ENCODE measurements at places on chromosomes 2 and 18. TPM values are rescaled to one million over a fixed set of nuclear protein-coding genes. Genes with fewer than 3 reads are reported as not detected.

GRCh38 chr18:8368512-8369217 is 240.6 kb upstream of the RAB12 start:
- no peak for DNase-seq
- H3K36me3 ChIP-seq: no peaks in the 10 kb centered on the region
- H3K27ac ChIP-seq: no peak overlapping the region
- peaks cover 25% of the 10 kb centered on the region for H3K27me3 ChIP-seq
- H3K4me1 ChIP-seq: peaks cover 5% of the 10 kb centered on the region

- no peak for DNase-seq
- no peak overlapping the region for H3K4me3 ChIP-seq
- H3K27ac ChIP-seq: peak overlapping the region; percentile 22
- peaks cover 49% of the 10 kb centered on the region for H3K36me3 ChIP-seq
Observed at GRCh38 chr2:54652540-54652939, 70.9 kb upstream of the EML6 start.

DNA sequence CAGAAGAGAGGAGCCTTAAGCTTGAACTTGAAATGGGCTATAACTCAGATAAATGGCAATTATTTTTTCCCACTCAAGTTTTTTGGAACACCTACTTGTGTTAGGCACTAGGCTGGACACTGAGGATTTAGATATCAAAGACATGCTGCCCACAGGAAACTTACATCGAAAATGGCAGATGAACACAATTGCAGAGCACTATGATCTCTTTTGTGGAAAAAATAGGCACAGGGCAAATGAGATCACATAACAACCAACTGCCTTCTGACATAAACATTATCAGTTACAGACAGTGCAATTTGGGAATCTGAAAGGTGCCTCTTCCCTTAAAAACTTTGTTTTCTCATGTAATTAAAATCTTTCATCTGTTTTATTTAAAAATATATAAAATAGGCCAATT is 3.8 kb upstream of the IRS1 start:
- H3K4me3 ChIP-seq: no peak overlapping the region
- no peaks in the 10 kb centered on the region for H3K36me3 ChIP-seq
- peaks cover 19% of the 10 kb centered on the region for H3K4me1 ChIP-seq
- no peak for DNase-seq

DNA sequence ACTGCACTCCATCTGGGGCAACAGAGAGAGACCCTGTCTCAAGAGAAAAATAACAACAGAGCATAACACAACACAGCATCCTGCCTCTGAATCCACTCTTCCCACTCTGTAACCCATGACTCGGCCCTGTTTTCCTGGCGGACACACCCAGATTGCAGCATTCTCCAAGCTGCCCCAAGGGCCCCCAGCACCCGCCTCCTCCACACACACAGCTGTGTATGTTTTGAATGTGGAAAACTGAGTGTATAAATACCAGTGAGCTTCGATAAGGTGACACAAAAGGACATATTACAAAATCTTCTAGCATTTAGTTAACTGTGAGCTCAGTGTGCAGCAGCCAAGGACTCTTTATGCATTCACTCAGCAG is 13.0 kb downstream of the IMPA2 start:
- H3K36me3 ChIP-seq: no peaks in the 10 kb centered on the region
- peaks cover 6% of the 10 kb centered on the region for H3K4me1 ChIP-seq
- no peak overlapping the region for H3K4me3 ChIP-seq
- no peaks in the 10 kb centered on the region for H3K27me3 ChIP-seq

DNA sequence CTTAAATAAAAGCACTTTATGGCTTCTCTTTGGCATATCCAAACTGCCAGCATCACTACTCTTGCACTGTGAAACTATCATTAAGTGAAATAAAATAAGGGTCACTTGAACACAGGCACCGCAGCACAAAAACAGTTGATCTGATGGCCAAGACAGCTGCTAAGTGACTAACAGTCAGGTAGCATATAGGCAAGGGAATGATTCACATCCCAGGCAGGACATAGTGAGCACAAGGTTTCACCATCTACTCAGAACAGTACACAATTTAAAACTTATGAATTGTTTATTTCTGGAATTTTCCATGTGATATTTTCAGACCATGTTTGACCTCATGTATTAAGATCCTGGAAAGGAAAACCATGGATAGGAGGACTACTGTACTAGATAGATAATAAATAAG is 214.2 kb downstream of the MREG start:
- H3K36me3 ChIP-seq: no peaks in the 10 kb centered on the region
- no peak overlapping the region for H3K4me3 ChIP-seq
- peaks cover 5% of the 10 kb centered on the region for H3K4me1 ChIP-seq
- no peak overlapping the region for H3K27ac ChIP-seq

GRCh38 chr2:869357-869871 is 81.2 kb upstream of the SNTG2 start:
- H3K4me3 ChIP-seq: no peak overlapping the region
- H3K36me3 ChIP-seq: no peaks in the 10 kb centered on the region
- no peaks in the 10 kb centered on the region for H3K4me1 ChIP-seq
- H3K27me3 ChIP-seq: no peaks in the 10 kb centered on the region

GRCh38 chr18:64031411-64031810 is 61.5 kb downstream of the SERPINB8 start:
- H3K4me3 ChIP-seq: no peak overlapping the region
- no peaks in the 10 kb centered on the region for H3K4me1 ChIP-seq
- no peaks in the 10 kb centered on the region for H3K36me3 ChIP-seq

DNA sequence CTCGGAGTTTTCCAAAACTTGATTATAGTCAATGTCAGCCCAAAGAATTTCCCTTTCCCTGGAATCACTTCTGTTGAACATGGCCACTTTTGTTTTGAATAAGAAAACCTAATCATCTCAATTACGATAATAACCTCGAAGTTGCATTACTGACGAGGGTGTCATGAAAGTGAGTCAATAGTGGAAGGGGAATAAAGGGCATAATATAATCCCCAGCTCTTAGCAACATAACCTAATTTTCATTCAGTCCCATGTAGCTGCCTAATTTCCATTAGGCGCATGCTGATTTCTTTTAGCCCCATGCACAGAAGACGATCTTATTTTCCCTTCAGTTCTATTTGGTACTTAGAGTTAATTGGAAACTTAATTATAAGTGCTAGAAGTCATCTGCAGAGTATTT is 51.1 kb upstream of the RAPH1 start:
- DNase-seq: no peak
- peaks cover 3% of the 10 kb centered on the region for H3K27me3 ChIP-seq
- H3K36me3 ChIP-seq: no peaks in the 10 kb centered on the region

DNA sequence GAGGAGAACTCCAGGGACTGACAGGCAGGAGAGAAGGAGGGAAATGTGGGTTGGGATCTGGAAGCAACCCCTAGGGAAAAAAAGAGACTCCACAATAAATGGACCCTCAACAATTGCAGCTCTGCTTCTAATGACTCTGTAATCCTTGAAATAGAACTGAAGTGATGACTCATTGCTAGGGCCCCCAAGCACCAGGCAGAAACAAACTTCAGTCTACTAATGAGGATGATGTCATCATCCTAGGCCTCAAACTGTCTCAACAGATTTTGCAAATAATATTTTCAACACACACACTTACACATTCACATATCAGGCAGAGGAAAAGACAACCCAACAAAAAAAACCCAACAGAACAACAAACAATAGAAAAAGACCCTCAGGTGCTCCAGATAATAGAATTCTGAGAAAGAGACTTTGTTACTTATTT is 143.3 kb downstream of the HDAC4 start:
- H3K27me3 ChIP-seq: no peaks in the 10 kb centered on the region
- peak; percentile 63 for DNase-seq
- H3K36me3 ChIP-seq: peaks cover 5% of the 10 kb centered on the region
- H3K27ac ChIP-seq: peak overlapping the region; percentile 91

DNA sequence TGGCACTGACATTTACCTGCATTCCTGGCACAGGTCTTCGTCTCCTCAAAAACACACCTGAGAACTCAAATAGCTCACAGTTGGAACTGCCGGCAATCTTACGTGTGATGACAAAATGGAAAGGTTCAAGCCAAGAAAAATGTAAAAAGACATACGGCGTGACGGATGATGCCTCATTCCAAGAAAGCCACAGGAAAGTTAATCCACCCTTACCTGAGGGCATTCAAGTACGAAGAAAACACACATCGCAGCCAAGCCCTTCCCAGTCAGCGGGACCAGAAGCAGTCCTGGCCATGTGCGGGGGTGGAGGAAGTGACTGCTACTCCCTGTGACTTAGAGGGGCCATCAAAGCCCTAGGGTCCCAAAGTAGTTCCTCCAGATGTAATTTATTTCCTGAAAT is 986.3 kb upstream of the CELF4 start:
- peaks cover under 1% of the 10 kb centered on the region for H3K4me1 ChIP-seq
- H3K4me3 ChIP-seq: no peak overlapping the region
- no peak for DNase-seq
- H3K27ac ChIP-seq: no peak overlapping the region
- H3K36me3 ChIP-seq: no peaks in the 10 kb centered on the region

DNA sequence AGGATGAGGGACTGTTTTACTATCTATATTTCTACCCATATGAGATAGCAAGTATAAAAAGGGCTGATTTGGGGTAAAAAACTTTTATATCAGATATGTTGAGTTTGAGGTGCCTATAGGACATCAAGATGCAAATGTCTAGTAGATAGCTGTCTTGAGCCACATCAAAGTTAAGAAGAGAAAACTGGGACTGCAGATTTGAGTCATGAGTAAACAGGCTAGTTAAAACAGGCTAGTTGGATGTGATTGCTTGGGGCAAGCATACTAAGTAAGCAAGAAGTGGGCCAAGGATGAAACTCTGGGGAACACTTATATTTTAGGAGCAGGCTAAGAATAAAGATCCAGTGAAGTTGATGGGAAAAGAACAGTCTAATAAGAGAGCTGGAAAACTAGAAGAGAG is 2.8 kb upstream of the SCRN3 start:
- H3K4me1 ChIP-seq: peaks cover 41% of the 10 kb centered on the region
- no peaks in the 10 kb centered on the region for H3K27me3 ChIP-seq
- H3K36me3 ChIP-seq: peaks cover 20% of the 10 kb centered on the region
- no peak for DNase-seq
- H3K27ac ChIP-seq: peak overlapping the region; percentile 10

- no peaks in the 10 kb centered on the region for H3K27me3 ChIP-seq
- no peaks in the 10 kb centered on the region for H3K36me3 ChIP-seq
- H3K4me1 ChIP-seq: no peaks in the 10 kb centered on the region
- no peak for DNase-seq
Observed at GRCh38 chr18:53101536-53102105, 761.6 kb downstream of the DCC start.

- no peak for DNase-seq
- H3K4me1 ChIP-seq: no peaks in the 10 kb centered on the region
- H3K36me3 ChIP-seq: no peaks in the 10 kb centered on the region
- peaks cover 8% of the 10 kb centered on the region for H3K27me3 ChIP-seq
- H3K4me3 ChIP-seq: no peak overlapping the region
Observed at GRCh38 chr2:238996331-238997136, 148.6 kb downstream of the TWIST2 start.

- H3K36me3 ChIP-seq: no peaks in the 10 kb centered on the region
- H3K4me3 ChIP-seq: no peak overlapping the region
- peaks cover 9% of the 10 kb centered on the region for H3K4me1 ChIP-seq
- no peak overlapping the region for H3K27ac ChIP-seq
Observed at GRCh38 chr2:195613922-195614321, 43.1 kb upstream of the SLC39A10 start.

- H3K4me3 ChIP-seq: no peak overlapping the region
- no peaks in the 10 kb centered on the region for H3K36me3 ChIP-seq
- peaks cover 6% of the 10 kb centered on the region for H3K27me3 ChIP-seq
- DNase-seq: no peak
- no peaks in the 10 kb centered on the region for H3K4me1 ChIP-seq
Observed at GRCh38 chr2:204354442-204354856, 190.8 kb upstream of the PARD3B start.

Gene ALK
- not detected for total RNA-seq

Gene SP140
- 78.3 TPM for total RNA-seq

Gene POTEC
- total RNA-seq: not detected

Gene ALLC
- not detected for total RNA-seq

Gene ATIC
- 309 TPM for total RNA-seq

Gene SPP2
- total RNA-seq: not detected

Gene EFHD1
- total RNA-seq: 0.70 TPM

Measured in activated CD8-positive, alpha-beta T cell treated with anti-CD3 and anti-CD28 coated beads for 36 hours (primary cell).